ENCODE measurements at places on chromosomes 2 and 18.

DNA sequence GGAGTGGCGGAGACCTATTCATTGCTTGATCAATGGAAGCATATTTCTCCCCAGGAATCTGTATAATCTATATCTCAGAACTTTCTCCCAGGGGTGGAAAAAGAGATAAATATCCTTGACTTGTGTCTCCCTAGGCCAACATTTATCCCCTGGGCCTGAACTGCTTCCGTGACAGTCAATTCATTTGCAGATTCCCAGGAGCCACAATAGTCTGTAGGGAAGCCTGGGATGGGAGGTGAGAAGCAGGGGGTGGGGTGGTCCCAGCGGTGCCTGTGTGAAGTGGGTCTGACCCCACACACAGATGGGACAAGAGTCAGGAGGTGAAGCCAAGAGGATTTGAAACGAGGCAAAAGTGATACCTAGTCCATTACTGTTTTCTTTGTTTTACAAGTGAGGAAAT, 166.8 kb downstream of the DPP10 start:
- no peak for DNase-seq

DNA sequence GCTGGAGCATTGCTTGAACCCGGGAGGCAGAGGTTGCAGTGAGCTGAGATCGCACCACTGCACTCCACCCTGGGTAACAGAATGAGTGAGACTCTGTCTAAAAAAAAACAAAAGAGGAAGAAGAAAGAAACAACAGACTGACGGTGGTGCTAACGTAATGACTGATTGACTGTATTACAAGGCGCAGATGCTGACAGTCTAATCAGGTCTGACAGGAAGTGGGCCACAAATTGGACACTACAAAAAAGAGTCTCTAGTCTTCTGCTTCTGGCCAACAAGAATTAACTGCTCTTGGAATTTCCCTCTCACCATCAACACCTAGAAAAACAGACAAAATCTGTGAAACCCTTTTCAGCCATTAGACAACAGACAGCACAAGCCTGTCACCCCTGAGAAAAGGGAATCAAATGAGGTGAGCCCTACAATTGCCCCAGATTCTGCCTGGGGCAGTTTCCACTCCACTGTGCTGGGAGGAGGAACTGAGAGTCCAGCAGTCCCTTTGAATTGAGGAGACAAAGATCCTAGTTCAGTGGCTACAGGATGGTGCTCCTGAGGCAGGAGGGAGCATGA, 43.3 kb downstream of the SNED1 start:
- DNase-seq: no peak

GRCh38 chr2:1891147-1891546, 146.8 kb upstream of the PXDN start:
- DNase-seq: no peak

GRCh38 chr2:73961823-73962615, 22.7 kb upstream of the TET3 start:
- no peak for DNase-seq

- DNase-seq: no peak
Measured at GRCh38 chr2:30761226-30761625, 46.0 kb downstream of the CAPN13 start.

GRCh38 chr2:162125138-162125537, 26.9 kb downstream of the GCG start:
- no peak for DNase-seq

DNA sequence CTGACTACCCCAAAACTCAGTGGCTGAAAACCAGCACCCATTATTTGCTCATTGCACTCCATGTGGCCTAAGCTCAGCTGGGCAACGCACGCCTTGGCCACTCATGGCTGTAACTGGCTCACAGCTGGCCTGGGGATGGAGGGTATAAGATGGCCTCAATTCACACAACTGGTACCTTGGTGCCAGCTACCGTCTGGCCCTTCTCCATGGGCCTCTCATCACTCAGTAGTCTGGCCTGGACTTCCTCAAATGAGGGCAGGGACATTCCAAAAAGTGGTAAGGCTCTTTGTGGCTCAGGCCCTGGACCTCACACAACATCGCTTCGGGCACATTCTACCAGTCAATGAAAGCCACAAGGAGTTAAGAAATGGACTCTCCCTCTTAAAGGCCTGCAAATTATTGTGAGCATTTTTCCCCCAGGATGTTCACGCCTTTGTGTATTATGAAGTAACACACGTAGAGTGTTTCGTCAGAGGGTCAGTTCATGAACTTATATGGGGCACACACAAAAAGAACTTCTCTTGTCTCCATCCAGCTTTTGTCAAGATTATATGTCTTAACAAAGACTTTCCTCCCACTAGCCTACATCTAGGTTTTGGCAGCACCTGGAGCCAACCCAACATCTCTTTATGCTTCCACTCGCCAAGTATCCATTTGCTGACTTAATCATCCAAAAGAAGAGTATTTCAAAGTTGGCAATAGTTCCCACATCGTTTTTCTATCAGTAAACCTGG, 145.2 kb downstream of the CCBE1 start:
- no peak for DNase-seq

- DNase-seq: no peak
Measured at GRCh38 chr2:206368484-206368883, 74.8 kb upstream of the ADAM23 start.

GRCh38 chr2:223576873-223577272, 25.3 kb downstream of the SCG2 start:
- DNase-seq: no peak

DNA sequence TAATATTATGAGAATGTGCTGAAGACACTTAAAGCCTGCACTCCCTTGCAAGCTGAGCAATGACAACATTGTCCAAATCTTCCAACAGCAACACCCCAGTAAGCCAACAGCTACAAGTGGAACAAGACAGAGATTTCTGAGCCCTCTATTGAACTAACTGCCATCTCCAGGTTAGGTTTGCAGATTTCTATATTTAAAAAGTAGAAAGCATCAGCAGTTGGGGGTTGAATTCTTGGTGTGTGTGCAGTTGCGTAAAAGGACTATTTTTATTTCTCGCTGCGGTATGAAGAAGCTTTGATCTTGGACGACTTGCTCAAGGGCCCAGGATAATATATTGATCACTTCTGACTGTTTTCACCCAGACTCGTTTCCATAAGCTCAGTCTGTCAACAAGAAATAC, 106.2 kb upstream of the ZFP36L2 start:
- DNase-seq: no peak

GRCh38 chr2:120766470-120767351, 31.0 kb downstream of the GLI2 start:
- DNase-seq: no peak

- DNase-seq: no peak
Measured at GRCh38 chr2:56184500-56185011, 766 bp downstream of the CCDC85A start.

DNA sequence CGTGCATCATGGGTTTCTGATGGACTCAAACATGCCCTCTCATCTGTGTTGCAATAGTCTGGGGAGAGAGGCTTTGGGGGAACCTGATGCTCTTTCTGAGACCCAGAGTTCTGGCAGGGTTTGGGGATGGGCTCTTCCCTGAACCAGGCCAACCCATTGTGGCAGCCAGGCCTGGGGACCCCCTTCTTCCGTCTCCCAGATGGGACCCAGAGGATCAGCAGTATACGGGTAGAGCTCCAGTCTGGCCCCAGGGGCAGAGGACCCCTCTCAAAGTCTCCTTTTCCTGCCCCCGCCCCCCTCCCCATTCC, 333.7 kb downstream of the DYSF start:
- no peak for DNase-seq

GRCh38 chr2:98156304-98156703, 69.3 kb downstream of the VWA3B start:
- no peak for DNase-seq

- no peak for DNase-seq
Measured at GRCh38 chr2:120904830-120905234, 169.2 kb downstream of the GLI2 start.

DNA sequence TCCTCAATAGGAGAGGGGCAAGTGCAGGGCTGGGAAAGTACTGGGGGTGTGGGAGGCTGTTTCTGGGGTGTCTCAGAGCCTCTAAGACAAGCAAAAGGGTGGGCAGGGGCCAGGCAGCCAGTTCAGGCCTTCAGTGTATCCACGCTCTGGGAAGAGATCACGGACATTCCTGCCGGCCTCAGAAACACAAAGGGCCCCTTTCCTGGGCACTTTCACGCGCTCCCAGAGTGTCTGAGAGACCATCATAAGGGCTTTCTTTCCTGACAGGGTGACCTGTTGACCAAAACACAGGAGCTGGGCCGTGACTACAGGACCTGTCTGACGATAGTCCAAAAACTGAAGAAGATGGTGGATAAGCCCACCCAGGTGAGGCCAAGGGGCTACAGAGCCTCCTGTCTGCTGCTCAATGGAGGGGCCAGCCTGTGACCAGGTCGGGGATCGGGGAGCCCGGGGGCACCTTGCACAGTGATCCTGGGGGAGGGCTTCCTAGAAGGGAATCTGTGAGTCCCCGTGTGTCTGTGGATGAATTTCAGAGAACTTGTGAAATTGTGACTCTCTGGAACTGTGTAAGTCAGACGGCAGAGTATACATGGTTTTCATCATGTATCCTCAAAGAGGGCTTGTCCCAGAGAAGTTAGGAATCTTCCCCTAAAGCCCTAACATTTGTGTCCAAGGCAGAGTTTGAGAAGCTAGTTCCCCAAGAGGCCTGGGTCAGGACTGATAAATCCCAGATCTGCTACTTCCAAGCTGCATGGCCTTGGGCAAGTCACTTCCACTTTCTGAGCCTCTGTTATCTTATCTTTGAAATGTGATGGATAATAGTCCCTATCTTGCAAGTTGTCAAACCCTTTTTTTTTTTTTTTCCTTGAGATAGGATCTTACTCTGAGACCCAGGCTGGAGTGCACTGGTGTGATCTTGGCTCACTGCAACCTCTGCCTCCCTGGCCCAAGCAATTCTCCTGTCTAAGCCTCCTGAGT, 1.8 kb downstream of the GNLY start:
- DNase-seq: no peak

DNA sequence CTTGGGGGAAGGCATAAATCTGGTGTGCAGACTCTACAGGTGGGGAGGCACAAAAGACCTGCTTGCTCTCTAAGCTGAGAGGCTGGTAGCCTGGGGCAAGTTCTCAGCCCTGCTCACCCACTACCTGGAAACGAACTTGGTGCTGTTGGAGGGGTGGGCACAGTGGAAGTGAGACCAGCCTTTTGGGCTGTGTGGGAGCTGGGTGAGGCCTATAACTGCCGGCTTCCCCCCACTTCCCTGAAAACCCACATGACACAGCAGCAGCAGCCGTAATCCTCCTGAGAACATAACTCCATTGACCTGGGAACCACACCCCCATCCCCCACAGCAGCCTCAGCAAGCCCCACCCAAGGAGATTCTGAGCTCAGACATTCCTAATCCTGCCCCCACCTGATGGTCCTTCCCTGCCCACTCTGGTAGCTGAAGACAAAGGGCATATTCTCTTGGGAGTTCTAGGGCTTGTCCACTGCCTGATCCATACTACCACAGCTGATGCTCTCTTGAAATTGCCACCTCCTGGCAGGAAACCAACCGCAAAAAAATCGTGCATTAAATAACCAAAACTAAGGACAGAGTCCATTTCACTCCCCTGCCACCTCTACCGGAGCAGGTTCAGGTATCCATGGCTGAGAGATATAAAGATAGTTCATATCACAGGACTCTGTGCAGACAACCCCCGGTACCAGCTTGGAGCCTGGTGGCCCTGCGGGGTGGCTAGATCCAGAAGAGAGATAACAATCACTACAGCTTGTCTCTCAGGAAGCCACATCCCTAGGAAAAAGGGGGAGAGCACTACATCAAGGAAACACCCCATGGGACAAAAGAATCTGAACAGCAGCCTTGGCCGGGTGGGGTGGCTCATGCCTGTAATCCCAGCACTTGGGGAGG, 178.1 kb downstream of the NDUFA10 start:
- no peak for DNase-seq

- DNase-seq: no peak
Measured at GRCh38 chr18:46419391-46420141, 237.5 kb downstream of the LOXHD1 start.

DNA sequence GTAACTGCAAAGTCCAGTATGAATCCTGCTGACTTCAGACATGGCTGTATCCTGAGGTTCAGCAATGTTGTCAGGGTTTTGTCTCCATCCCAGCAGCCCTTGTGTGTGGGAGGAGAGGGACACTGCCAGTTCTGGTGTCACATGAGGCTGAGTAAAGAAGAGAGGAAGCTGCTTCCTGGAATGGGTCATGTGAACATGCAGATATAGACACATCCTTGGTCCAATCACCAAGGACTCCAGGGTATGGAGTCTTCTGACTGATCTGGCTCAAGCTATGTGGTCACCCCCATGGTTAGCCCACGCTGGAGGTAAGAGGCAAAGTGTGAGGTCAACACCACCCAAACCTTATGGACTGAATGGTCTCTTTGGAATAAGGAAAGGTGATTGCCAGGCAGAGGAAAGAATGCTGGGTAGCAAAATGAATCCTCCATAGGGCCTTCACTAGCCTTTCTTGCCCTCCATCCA, 134.4 kb upstream of the SLC1A4 start:
- DNase-seq: no peak

- DNase-seq: no peak
Measured at GRCh38 chr2:232885264-232885961, 15.3 kb downstream of the SNORC start.

DNA sequence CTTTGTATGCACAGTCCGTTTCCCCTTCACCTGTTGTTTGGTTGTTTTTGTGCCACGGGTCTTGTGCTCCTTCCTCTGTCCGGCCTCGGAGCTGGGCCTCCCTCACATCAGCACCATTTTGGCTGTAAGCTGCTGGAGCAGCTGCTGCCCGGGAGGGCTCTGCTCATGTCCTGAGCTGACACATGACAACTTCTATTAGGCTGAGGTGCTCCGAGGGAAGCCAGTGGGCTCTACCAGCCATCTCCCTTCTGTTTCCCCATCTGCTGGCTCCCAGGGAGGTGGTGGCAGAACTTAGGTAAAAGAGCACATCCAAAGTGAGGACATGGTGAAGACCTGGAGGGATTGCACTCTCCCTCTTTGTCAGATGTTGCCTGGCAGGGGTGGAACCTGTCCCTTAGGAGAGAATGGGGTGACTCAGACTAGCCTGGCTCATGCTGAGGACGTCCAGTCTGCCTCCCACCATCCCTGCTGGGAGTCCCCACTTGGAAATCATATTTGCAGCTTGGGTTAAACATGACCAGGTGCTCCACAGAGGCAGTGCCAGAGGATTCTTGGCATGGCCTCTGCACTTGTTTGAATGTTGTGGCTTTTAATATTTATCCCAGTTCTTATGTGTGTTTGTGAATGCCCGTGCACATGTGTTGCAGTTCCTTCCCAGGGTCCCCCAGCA, 49.8 kb upstream of the TNP1 start:
- no peak for DNase-seq

GRCh38 chr2:109439986-109440385, 173.8 kb downstream of the SEPTIN10 start:
- DNase-seq: no peak

- DNase-seq: peak; percentile 20
Measured at GRCh38 chr2:27249891-27250651, 12.8 kb downstream of the SLC30A3 start.
